ENCODE measurements at places on chromosomes 12 and 14.
A peak's percentile ranks its signal among the peaks of the same experiment; 100 is the strongest.

- DNase-seq, result no peak
Measured at GRCh38 chr12:116882742-116883141, 1.5 kb upstream of the HRK start.

DNA sequence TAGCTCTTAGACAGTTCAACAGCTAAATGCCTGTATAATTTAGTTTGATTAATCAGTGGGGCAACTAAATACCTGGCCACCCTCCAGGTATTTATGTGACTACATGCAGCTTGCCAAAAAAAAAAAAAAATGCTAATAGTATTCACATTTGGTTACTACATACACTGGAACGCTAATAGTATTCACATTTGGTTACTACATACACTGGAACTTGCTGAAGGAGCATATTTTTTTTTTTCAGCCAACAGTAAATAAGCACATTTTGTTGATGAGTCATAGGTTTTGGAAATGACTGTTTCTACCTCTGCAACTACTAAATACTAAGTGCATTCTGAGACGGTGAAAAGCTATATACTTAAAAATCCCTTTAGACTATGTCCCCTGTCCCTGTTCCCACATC lies 1172.3 kb downstream of the LRFN5 start:
- no peak for DNase-seq

DNA sequence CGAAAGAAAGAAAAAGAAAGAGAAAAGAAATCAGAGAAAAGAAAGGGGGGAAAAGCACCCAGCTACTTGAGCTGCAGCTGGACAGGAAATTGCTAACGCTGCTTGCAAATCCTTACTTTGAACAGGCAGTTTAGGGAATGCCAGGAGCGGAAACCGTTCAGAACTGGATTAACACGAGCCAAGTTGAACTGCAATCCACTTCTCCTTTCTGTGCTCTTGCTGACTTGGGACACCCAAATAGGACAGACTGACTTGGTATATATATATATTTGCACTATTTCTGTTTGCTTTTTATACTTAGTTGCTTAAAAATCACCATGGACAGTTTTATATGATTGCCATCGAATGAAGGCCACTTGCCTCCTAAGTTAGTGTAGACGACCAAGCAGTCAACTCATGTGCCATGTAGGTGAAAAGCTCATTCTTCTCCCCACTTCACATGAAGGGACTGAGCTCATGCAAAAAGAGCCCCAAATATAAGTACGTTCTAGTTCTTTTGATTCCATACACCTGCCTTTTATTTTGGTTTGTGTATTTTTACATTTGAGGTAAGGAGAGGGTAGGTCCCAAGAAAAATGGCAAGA lies 5.5 kb downstream of the DUSP6 start:
- no peak for DNase-seq

DNA sequence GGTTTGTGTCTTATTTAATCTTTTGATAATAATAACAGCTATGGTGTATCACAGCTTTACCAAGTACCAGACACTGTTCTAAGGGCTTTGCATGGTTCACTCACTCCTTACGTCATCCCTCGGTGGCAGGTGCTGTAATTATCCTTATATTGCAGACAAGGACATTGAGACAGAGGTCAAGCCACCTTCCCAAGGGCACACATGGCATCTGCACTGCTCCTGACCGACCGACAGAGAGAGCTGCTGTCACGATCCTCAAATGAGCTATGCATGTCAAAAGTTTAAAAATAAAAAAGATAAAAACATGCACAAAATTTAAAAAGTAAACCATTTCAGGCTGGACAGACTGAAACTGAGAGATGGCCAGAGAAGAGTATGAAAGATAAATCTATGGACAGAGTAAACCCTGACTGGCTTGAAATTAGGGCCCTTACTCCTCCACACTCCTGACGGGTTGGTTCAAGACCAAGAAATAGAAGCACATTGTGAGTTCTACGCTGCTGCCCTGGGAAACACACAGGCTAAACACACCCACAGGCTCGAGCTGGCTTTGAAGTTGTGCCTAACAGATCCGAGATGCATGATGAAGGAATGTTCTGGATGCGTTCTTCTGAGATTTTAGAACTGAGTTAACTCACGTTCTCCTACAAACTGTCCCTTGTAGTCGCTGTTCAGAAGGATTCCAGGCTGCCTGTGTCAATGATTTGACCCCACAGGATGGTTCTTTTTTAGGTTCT lies 268.7 kb downstream of the ZFP36L1 start:
- no peak for DNase-seq

- DNase-seq, result peak; percentile 49
Measured at GRCh38 chr12:116533343-116534251, 25.6 kb upstream of the MAP1LC3B2 start.

DNA sequence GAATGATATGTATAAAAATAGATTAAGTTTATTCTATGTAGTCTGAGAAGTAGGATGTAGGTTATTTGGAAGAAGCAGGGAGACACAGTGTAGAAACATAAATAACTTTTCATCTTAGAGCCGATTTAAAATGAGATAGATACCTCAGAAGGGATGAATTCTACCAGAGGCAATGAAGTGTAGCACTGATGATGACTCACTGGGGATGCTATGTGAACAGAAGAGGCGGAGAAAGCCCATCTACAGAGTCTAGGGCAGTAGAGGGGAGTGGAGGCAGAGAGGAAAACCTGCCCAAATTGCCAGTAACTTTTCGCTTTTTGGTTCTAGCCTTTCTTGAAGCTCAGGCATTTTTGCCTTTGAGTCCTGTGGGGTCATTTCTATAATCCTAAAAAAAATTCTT lies 451.8 kb downstream of the ATP23 start:
- no peak for DNase-seq

GRCh38 chr12:108527166-108527496 lies 12.1 kb downstream of the FICD start:
- DNase-seq, result no peak

DNA sequence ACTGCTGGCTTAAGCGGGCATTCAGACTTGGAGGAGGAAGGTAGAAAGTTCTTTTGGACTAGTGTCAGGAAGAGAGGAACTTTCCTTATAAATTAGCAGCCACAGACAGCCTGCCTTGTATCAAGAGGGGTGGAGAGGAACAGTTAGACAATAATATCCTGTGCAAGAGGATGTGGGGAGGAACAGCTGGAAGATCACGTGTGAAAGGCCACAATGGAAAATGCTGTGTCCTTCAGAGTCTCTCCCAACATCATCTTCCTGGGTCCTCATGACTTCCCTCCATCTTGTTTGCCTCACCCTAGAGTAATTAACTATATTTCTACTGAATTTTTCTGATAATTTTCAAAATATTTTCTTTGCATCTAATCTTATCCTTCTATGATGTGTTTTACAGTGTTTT lies 117.4 kb downstream of the MGAT4C start:
- no peak for DNase-seq

GRCh38 chr12:103273645-103274044 lies 222.1 kb downstream of the C12orf42 start:
- no peak for DNase-seq
